ENCODE measurements at places on chromosomes 16 and 17.

- DNase-seq = no peak
Measured at GRCh38 chr16:24118126-24118821, 137.9 kb upstream of the CACNG3 start.

DNA sequence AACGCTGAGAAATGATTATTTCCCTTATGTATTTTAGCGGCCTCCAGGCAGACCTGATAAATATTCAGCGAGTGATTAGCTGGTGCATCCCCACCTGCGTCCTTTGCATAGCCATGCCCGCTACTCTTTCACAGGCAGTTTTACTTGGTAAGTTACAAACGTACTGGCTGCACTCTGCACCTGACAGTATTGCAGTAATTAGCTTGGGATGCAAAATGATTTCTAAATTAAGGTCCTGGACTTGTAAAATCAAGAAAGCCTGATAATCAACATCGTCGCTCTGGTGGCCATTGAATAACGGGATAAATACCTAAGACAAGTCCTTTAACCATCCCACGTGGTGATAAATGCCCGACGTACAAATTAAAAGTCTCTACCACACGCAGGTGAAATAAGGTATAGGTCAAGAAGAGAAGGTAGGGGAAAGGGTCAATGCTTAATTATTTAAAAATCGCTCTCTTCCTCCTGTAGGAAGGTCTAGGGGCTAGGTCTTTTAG lies 998 bp upstream of the PRKCA start:
- no peak for DNase-seq

GRCh38 chr17:42459256-42459800 lies 650 bp downstream of the ATP6V0A1 start:
- no peak for DNase-seq

GRCh38 chr16:10601444-10602408 lies 21.3 kb upstream of the EMP2 start:
- no peak for DNase-seq

GRCh38 chr17:50889528-50890118 lies 23.5 kb upstream of the TOB1 start:
- DNase-seq = no peak

- no peak for DNase-seq
Measured at GRCh38 chr17:78510141-78511075, 66.8 kb downstream of the DNAH17 start.
